ENCODE measurements at places on chromosomes 16 and 17.

DNA sequence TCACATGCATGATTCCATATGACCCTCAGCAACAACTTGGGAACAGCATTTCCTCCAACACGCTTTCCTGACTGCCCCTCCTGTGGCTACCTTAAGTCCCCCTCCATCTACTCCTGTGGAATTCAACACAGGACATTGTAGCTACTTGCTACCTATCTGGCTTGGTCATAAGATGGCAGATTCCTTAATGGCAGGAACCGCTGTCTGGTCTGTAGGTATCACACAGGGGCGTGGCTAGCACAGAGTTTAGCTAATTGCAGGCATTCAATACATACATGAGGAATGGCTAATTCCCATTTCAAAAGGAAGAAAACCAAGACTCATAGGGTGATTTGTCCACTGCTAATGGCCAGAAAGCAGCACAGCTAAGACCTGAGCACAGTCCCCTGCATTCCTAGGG is 8.6 kb downstream of the LRRC59 start:
- DNase-seq: no peak

DNA sequence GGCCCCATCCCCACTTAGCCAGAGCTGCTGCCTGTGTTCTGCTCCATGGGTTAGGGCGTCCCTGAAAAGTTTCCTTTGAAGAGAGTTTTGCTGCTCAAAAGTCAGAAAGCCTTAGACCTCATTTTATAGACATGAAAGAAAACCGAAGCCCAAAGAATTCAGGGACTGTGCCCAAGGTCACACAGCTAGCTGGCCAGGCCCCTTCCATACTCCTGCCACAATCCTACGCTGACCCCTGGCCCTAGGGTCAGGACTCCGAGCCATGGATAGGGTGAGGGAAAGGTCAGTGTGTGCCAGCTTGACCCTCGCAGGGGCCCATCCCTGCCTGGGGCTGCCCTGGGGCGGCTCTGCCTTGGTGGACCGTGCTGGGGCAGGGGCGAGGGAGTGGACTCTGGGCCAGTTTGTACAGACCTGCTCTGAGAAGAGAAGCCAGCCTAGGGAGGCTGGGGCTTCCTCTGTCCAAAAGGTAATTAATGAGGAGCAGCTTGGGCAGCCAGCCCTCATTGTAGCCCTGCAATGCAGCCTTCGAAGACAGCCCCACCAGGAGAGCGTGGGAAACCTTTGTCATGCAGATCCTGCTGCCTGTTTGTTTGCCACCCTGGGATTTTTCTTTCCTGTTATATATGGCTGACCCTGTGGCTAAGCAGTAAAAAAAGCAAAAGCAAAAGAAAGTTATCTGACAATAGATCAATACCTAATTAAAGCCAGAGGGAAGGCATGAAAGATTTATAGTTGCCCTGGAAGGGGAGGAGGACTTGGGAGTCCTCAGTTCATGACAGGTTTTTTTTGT is 37.4 kb downstream of the RHBDL3 start:
- no peak for DNase-seq

DNA sequence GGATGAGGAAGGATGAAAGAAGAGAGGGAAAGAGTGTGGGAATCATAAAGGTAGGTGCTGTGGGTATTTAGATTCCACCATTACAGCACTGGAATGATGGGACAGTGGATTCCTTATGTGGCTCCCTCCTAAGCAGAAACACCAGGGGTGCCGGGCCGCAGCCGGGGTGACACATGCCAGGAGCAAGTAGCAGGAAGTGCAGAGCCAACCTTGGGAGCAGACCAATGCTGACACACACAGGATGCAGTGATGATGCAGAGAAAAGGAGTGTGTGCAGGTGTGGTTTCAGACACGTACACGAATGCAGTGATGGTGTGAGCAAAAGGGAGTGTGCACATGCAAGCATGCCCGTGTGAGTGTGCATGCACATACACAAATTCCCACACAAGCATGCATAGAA is 338.0 kb downstream of the SLC39A11 start:
- no peak for DNase-seq

DNA sequence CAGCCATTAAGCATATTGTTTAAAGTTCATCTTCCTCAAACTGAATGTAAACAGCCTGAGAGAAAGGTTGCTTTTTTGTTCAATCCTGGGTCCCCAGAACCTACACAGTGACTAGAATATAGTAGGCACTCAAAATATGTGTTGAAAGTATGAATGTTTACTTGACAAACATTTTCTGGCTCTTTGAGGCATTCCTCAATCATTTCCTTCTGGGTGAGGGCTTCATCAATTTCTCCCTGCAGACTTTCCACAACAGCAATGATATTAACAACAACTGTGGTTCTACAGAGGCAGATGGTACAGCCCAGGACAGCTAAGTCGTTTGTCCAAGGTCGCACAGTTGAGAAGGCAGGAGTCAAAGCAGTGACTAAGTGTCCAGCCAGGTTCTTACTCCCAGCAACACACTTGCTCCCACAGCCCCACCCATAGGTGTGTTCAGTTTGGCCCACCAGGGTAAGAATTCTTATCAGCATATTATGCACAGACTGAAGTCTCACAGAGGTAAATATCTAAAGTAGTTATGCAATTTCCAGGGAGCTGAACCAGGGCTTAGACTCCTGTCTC is 61.1 kb downstream of the HS3ST3B1 start:
- no peak for DNase-seq

- no peak for DNase-seq
Observed at GRCh38 chr17:32443827-32444300, 446 bp upstream of the PSMD11 start.

- DNase-seq: no peak
Observed at GRCh38 chr16:81585785-81586184, 141.2 kb downstream of the CMIP start.

- no peak for DNase-seq
Observed at GRCh38 chr17:79052131-79052530, 22.5 kb upstream of the ENGASE start.

DNA sequence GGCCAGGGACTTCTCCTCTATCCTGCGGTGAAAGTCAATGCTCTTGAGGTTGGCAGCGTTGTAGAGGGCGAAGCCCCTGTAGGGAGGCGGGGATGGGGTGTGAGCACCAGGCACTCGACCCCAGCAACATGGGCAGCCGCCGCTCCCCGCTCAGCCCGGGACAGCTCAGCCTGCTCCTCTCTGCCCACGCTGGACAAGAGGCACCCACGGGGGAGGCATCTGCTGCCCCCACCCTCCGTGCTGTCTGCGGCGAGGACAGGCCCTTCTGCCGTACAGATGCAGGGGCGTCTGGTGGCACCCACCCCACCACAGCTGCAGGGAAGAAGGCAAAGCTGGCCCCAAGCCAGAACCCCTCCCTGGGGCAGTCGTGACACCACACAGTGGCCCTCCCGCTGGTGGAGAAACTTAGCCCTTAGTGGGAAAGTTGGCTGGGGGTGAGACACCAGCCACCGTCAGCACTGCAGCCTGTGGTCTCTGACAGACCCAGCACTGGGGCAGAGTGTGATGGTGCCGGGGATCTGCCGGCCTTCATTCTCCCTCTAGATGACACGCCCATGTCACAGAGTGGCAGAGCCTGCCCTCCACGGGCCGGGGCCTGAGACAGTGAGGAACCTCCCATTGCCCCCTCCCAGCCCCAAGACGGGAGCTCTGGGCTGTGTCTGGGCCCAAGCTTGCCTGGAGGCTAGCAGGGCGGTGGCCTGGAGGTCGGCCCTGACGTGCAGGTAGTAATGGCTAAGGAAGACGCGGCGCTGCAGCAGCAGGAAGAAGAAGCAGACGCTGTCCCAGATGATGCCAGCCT is 19.5 kb downstream of the CTU2 start:
- no peak for DNase-seq

Measured in cortex of kidney (tissue), 1 donor.